Neural crest cell (in vitro differentiated cells): ENCODE measurements at places on chromosomes 2 and 18.

DNA sequence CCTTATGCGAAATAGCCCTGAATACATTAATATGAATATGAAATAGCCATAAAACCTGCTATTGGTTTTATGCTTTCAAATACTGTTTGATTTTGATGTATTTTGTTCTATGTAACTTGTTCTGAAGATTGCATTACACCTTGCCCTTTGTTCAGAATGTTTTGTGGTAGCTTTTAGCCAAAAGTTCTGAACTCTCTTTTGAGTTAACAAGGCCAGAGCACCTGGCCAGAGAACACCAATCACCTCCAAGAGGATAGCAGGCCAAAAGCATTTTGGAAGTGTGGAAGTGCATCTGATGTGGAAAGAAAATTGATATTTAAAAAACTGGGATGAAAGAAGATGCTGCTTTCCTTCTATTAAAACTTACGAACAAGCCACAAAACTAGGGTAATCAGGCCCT is 86.6 kb upstream of the PGAP1 start:
- H3K4me3 ChIP-seq, result no peak overlapping the region
- DNase-seq, result no peak
- H3K36me3 ChIP-seq, result no peaks in the 10 kb centered on the region
- H3K4me1 ChIP-seq, result peaks cover 23% of the 10 kb centered on the region
- no peaks in the 10 kb centered on the region for H3K27me3 ChIP-seq

DNA sequence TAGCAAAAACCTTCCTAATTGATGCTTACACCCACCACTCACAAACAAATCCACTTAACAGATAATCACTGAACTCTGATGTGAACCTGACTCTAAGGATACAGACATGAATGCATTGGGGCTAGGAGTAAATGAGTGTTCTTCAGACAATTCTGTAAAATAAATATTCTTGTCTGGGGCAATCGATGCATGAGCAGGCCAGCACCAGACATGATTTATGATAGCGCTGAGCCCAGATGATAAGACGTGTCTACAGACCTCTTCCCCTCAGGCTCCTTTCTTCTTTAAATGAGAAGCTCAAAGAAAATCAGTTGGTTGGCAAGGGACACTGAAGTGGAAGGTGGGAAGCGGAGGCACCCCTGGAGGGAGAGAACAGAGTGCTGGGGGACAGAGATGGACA is 27.3 kb upstream of the BIN1 start:
- DNase-seq, result no peak
- H3K4me1 ChIP-seq, result no peaks in the 10 kb centered on the region
- no peaks in the 10 kb centered on the region for H3K27me3 ChIP-seq
- H3K4me3 ChIP-seq, result no peak overlapping the region
- no peaks in the 10 kb centered on the region for H3K36me3 ChIP-seq

DNA sequence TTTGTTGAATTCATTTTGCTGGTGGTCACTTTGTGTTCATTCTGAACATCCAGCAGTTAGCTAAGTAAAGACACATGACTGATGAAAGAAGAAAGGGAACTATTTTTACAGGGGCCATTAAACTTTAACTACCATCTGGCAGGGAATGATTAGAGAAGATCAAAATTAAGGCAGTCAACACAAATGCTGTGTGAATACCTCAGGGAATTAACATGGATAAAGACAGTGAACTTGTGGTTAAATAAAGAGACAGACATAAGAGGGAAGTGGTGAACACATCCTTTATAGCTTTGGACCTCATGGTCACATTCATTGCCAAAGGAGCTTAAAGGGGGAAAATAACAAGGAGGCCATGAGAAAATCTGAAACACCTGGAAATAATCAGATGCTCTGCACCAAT is 52.6 kb upstream of the ATP5MC3 start:
- H3K27me3 ChIP-seq, result peaks cover 10% of the 10 kb centered on the region
- no peaks in the 10 kb centered on the region for H3K4me1 ChIP-seq
- DNase-seq, result no peak
- peaks cover 8% of the 10 kb centered on the region for H3K36me3 ChIP-seq
- no peak overlapping the region for H3K4me3 ChIP-seq

- no peak for DNase-seq
- no peaks in the 10 kb centered on the region for H3K36me3 ChIP-seq
- peak overlapping the region; percentile 89 for H3K4me3 ChIP-seq
- no peak overlapping the region for H3K27ac ChIP-seq
- peaks cover 80% of the 10 kb centered on the region for H3K27me3 ChIP-seq
Measured at GRCh38 chr2:232927032-232927792, 57.1 kb downstream of the SNORC start.

- H3K36me3 ChIP-seq, result peaks cover 4% of the 10 kb centered on the region
- H3K27me3 ChIP-seq, result peaks cover 10% of the 10 kb centered on the region
- DNase-seq, result peak; percentile 70
- H3K4me1 ChIP-seq, result peaks cover 7% of the 10 kb centered on the region
Measured at GRCh38 chr18:46073474-46074331, 1.6 kb upstream of the PSTPIP2 start.

GRCh38 chr2:153495725-153496124 is 17.2 kb upstream of the RPRM start:
- H3K4me3 ChIP-seq, result no peak overlapping the region
- H3K4me1 ChIP-seq, result no peaks in the 10 kb centered on the region
- H3K27ac ChIP-seq, result no peak overlapping the region
- H3K27me3 ChIP-seq, result no peaks in the 10 kb centered on the region
- H3K36me3 ChIP-seq, result no peaks in the 10 kb centered on the region
- no peak for DNase-seq

DNA sequence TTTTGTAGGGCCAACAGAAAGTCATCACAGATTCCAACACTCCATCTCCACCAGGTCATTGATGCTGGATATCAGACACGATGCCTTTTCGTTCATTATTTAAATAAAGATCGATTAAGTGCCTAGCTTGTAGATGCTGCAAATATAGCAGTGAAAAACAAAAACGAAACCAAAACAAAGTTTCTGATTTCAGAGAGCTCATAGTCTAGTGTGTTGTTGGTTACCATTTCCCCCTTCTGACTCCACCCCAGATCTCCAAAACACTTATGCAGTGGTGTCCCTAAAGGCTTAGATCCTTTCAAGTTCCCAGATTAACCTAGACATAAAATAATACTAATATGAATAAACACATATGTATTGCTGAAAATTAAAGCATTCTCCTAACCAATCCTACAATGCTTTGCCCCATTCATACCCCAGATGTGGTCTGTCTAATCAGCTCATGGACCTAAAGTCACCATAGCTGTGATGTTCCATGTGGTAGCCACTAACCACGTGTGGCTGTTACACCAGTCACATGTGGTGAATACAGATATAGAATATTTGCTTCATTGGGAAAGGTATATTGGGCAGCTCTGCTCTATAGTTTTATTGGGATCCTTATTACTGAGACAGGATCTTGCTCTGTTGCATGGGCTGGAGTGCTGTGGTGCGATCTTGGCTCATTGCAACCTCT is 787.2 kb downstream of the TDRD15 start:
- H3K4me1 ChIP-seq, result no peaks in the 10 kb centered on the region
- no peaks in the 10 kb centered on the region for H3K36me3 ChIP-seq
- H3K4me3 ChIP-seq, result no peak overlapping the region

DNA sequence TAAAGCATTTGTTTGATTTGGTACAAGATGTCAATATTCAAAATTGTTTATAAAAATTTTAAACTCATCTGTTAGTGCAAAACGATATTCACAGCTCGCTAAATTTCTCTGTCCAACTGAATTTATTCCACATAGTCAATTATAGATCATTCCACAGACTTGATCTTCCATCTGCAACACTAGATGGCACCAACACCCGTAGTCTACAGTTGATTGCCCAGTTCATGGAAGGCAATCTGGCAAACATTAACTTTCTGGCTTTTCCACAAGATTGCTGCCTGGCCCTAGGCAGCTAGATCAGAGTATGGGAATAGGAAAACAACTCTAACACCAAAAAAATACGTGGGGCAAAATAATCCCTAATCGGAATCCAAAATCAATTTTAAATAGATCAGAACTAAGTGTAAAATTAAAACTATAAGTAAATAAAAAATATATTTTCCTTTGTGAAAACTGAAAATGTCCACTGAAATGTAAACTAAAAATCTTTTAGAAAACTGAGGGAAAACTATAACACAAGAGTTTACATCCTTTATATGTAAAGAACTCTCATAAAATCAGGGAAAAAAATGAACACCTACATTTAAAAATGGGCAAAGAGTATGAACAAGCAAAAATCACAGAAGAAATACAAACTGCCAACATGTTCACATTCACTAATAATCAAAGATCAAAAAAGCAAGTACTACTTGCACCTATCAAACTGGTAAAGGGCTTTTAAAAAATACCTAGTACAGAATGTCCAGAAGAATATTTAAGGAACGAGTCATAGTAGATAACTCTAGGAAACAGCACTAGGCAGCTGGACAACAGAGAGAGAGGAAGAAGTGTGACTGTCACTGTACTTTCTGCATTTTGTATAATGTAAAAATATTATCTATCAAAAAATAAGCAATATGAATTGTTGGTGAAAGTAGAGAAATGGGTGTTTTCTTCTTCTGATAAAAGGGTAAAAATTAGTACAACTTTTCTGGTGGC is 35.0 kb downstream of the RTN4 start:
- no peak overlapping the region for H3K4me3 ChIP-seq
- H3K36me3 ChIP-seq, result peaks cover 18% of the 10 kb centered on the region
- no peak for DNase-seq
- H3K27me3 ChIP-seq, result no peaks in the 10 kb centered on the region

DNA sequence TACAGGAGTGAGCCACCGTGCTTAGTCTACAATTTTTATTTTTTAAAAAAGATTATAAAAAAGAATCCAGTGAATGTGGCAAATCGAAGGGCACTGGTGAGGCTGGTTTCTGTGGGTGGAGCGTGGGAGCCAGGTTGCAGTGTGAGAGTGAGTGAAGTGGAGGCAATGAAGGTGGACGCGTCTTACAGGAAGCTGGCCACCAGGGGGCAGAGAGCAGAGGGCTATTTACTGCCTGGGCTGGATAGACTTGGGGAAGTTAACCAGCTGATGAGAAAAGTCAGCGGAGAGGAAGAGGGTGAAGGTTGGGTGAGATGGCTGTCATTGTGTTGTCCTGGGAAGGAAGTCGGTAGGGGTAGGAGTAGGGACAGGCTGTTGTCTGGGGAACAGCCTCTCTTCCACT is 6.8 kb downstream of the SCTR start:
- H3K4me1 ChIP-seq, result no peaks in the 10 kb centered on the region
- H3K27me3 ChIP-seq, result peaks cover 64% of the 10 kb centered on the region
- no peak overlapping the region for H3K4me3 ChIP-seq
- H3K36me3 ChIP-seq, result peaks cover 3% of the 10 kb centered on the region
- H3K27ac ChIP-seq, result no peak overlapping the region

DNA sequence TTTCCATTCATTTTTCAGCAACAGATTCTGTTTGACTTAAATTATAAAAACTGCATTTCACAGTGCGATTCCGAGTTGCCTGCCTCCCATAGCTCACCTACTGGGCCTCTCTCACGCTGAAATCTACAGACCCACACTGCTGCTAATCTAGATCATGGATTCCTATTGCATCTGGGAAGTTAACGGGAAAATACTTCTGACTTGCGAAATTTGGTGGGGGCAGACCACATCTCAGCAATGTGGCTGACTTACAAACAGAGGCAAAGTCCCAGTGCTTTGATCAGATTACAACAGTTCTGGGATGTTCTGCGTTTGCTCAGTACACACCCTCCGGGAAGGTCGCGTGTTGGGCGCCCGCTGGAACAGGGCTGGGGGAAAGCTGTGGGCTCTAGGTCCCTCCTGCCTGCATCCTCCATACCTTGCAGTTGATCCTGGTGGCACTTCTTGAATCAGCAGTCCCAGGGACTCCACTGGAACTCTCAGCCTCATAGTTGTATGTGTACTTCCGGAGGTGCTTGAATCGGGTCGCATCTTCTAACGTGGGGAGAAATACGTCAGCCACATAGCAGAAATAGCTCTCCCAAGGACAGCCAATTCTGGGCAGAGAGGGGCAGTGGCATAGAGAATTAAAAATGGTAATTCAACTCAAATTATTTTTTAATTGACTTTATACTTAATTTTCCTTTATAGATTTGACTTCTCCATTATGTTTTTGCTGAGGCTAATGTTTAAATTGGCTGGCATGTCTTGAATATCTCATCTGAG is 1.7 kb downstream of the APOB start:
- H3K4me3 ChIP-seq, result no peak overlapping the region
- H3K27me3 ChIP-seq, result peaks cover 80% of the 10 kb centered on the region
- H3K4me1 ChIP-seq, result peaks cover 4% of the 10 kb centered on the region
- no peaks in the 10 kb centered on the region for H3K36me3 ChIP-seq
- no peak overlapping the region for H3K27ac ChIP-seq

GRCh38 chr2:46876741-46877384 is 38.7 kb downstream of the MCFD2 start:
- no peak overlapping the region for H3K4me3 ChIP-seq
- DNase-seq, result no peak
- peaks cover 4% of the 10 kb centered on the region for H3K36me3 ChIP-seq
- peaks cover 18% of the 10 kb centered on the region for H3K4me1 ChIP-seq

- no peak overlapping the region for H3K4me3 ChIP-seq
- H3K27ac ChIP-seq, result no peak overlapping the region
- no peaks in the 10 kb centered on the region for H3K27me3 ChIP-seq
- DNase-seq, result no peak
Measured at GRCh38 chr2:109446278-109447131, 167.3 kb downstream of the SEPTIN10 start.

DNA sequence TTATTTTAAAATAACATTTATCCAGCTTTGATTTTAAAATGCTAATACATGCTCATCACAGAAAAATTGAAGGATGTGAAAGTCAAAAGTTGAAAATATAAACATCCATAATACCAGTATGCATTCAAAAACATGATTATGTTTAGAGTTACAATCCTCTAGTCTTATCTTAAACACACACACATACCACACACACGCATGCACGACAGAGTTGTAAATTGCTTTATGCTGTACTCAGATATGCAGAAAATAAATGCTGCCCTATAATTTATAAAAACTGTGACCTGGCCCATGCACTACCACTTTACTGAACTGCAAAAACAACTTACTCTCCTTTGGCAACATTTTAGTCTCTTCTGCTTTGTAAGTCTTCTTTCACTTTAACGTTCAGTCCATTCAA is 793.0 kb upstream of the FANCL start:
- DNase-seq, result no peak
- H3K4me3 ChIP-seq, result no peak overlapping the region
- H3K36me3 ChIP-seq, result no peaks in the 10 kb centered on the region
- peaks cover 3% of the 10 kb centered on the region for H3K27me3 ChIP-seq
- H3K27ac ChIP-seq, result no peak overlapping the region

- H3K27me3 ChIP-seq, result no peaks in the 10 kb centered on the region
- peaks cover 12% of the 10 kb centered on the region for H3K36me3 ChIP-seq
- H3K4me1 ChIP-seq, result no peaks in the 10 kb centered on the region
Measured at GRCh38 chr2:223788826-223789225, 48.6 kb downstream of the AP1S3 start.
